ENCODE measurements at places on chromosomes 2 and 18.
A peak's percentile ranks its signal among the peaks of the same experiment; 100 is the strongest.

DNA sequence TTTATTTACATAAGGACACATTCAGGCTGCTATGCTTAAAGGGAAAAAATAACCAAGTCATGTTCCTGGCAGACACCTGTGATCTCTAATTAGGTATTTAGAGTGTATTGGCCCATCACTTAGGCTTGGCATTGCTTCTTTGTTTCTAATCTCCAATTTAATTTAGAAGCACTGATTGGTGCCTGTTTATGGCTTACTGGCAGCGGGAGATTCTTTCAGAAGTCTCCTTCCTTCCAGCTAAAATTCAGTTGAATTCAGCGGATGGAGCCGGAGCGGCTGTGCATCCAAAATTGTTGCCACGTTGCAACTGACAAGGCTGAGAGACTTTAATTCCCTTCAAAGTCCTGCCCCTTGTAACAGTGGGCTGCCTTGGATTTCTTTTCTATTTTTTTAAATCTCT lies 66.5 kb downstream of the VWA3B start:
- no peak for DNase-seq

GRCh38 chr18:31454066-31454708 lies 6.6 kb downstream of the DSG3 start:
- DNase-seq: no peak

- peak; percentile 43 for DNase-seq
Measured at GRCh38 chr18:73980289-73980979, 167.2 kb downstream of the FBXO15 start.

GRCh38 chr2:188604579-188604978 lies 312.9 kb downstream of the GULP1 start:
- DNase-seq: no peak

DNA sequence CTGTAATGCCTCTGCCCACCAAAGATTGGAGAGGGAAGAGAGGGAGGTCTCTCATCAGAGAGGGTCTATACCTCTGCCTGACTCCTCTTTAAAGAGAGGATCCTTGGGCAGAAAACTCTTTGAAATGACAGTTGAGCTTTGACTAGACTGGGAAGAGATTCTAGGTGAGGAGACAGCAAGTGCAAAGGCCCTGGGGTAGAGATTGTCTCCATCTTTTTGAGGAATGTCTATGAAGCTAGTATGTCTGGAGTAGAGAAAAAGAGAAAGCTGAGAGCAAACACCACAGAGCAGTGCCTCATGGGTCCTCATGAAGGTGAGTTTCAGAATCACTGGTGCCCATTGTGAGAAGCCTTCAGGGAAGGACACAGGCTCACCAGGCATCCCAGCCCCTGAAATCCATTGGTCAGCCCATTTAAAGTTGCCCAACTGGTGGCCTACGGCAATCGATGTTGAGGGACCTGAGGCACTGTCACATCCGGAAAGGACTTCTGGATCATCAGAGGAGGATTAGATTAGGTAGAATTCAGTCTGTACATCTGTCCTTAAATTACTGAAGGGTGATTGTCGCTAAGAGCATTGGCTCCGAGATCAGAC lies 31.5 kb downstream of the LBH start:
- no peak for DNase-seq

- DNase-seq: no peak
Measured at GRCh38 chr2:12430407-12431133, 286.2 kb upstream of the TRIB2 start.

GRCh38 chr2:240431661-240432424 lies 3.6 kb upstream of the GPC1 start:
- no peak for DNase-seq

GRCh38 chr18:68735483-68736343 lies 20.8 kb upstream of the TMX3 start:
- peak; percentile 78 for DNase-seq

DNA sequence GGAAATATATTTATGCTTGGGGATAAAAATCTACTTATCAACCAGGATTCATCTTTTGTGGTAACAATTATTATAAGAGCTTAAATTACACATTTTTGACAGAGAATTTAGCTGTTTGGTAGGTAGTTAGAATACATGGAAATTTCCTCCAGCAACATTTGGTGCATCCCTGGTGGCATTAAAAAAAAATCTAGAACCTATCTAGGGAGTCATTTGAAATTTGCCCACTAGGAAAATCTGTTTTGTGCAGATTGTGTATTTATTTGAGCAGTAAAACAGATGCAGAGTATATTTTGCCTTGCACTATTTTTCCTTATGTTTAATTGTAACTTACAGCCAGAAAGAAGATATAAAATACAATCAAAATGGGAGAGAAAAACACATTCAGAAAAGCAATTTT lies 208.4 kb upstream of the LRP1B start:
- no peak for DNase-seq

DNA sequence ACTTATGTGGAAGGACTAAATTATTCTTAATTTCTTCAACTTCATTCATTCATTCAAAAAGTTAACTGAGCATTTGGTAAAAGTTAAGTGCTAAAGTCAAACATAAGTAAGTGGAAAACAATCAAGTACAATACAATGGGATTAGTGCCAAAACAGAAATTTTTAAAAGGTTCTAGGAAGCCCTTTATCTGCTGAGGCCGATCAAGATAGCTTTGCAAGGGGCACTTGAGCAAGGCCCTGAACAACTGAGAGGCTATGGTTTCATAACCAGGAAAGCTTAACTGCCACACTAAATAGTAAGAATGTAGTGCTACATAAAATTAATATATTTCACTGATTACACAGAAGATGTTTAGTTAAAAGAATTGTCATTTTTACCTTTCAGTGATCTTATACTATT lies 76.5 kb downstream of the NOL10 start:
- DNase-seq: no peak

- DNase-seq: no peak
Measured at GRCh38 chr18:37721544-37722522, 156.2 kb upstream of the CELF4 start.

GRCh38 chr18:74516271-74517235 lies 17.7 kb upstream of the CNDP1 start:
- DNase-seq: no peak

GRCh38 chr2:12824351-12824777 lies 107.6 kb downstream of the TRIB2 start:
- peak; percentile 55 for DNase-seq

GRCh38 chr2:218022131-218022850 lies 19.5 kb upstream of the TNS1 start:
- peak; percentile 42 for DNase-seq

DNA sequence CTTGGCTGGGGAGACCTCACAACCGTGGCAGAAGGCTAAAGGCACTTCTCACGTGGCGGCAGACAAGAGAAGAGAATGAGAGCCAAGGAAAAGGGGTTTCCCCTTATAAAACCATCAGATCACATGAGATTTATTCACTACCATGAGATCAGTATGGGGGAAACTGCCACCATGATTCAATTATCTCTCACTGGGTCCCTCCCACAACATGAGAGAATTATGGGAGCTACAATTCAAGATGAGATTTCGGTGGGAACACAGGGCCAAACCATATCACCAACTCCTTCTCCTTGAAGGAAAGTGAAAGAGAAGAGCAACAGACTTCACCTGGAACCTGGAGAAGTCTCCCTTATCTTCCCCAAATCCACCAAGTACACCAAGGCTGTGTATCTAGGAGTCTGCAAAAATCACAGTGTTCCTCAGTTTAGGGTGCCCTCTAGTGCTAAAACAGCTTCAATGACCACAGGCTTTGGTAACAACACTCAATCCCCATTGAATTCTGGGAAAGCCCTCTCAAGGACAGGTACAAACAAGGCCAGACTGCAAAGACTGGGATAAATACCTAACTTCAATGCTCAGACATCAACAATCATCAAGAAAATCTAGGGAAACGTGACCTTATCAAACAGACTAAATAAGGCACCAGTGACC lies 148.8 kb upstream of the SRD5A2 start:
- peak; percentile 0 for DNase-seq

GRCh38 chr18:75438891-75439290 lies 11.4 kb upstream of the SMIM21 start:
- no peak for DNase-seq

DNA sequence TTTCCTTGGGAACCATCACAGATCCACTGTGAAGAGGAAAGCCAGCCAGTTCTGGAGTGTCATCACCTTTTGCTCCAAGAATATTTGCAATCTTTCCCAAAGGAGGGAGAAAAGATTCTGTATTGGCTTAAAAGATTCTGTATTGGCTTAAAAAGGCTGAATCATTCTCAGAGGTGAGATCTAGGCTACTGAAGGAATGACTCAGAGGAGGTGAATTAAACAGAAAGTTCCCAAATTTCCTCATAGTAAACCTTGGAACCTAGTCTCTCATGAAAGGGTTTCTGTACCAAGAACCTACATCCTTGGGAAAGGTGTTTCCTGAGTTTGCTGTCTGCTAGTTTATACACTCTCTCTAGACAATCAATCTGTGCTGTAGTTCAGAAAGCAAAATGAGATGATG lies 34.1 kb upstream of the GRB14 start:
- no peak for DNase-seq

DNA sequence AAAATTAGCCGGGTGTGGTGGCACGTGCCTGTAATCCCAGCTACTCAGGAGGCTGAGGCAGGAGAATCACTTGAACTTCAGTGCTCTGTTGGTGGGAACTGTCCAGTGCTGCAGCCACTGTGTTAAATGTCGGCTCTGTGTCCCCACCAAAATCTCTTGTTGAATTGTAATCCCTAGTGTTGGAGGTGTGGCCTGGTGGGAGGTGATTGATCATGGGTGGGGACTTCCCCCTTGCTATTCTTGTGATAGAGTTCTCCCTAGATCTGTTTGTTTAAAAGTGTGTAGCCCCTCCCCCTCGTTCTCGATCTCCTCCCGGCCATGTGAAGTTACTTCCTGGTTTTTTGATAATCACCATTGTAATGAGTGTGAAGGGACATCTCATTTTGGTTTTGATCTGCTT lies 9.8 kb upstream of the RPL31 start:
- no peak for DNase-seq

- no peak for DNase-seq
Measured at GRCh38 chr2:200627110-200627770, 41.4 kb downstream of the AOX1 start.

- DNase-seq: no peak
Measured at GRCh38 chr2:24457696-24458386, 33.2 kb upstream of the NCOA1 start.

DNA sequence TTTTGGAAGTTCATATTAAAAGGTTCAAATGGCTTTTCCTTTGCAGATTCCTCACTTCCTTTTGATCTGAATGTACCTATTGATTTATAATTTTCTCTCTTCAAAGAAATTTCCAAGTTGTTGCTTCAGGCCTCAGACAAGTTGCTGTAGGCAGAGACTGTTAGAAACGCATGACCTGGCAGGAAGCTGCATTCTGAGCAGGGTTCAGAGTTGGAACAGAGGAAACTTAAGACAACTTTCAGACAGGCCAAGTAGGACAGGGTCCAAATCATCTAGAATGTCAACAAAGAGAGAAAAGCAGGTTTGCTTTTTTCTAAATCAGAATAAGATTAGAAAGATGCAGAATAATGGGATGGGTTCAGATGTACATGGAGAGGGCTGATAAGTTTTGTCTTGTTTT lies 416.3 kb downstream of the LRP1B start:
- DNase-seq: peak; percentile 57

DNA sequence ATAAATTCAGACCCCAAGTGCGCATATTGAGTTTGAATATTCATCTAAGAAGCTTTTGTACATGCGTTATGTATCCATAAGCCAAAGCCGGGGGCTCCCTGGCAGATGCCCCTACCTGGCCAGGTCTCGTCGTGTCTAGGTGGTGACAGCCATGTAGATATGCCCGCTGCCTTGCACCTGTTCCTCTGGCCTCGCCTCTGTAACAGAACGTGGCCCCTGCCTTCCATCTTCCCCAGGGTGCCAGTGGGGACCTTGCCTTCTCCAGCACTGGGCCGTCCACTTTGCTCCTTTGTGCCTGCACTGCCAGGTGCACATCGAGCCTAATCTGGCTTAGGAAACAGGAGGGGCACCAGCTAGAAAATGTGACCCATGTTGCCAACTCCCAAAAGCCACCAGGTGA lies 198.2 kb downstream of the AGAP1 start:
- DNase-seq: no peak

GRCh38 chr2:30764021-30764800 lies 43.0 kb downstream of the CAPN13 start:
- DNase-seq: no peak

GRCh38 chr2:132999421-132999820 lies 329.4 kb upstream of the LYPD1 start:
- no peak for DNase-seq

- DNase-seq: no peak
Measured at GRCh38 chr2:107625982-107626381, 200.7 kb upstream of the RGPD4 start.

DNA sequence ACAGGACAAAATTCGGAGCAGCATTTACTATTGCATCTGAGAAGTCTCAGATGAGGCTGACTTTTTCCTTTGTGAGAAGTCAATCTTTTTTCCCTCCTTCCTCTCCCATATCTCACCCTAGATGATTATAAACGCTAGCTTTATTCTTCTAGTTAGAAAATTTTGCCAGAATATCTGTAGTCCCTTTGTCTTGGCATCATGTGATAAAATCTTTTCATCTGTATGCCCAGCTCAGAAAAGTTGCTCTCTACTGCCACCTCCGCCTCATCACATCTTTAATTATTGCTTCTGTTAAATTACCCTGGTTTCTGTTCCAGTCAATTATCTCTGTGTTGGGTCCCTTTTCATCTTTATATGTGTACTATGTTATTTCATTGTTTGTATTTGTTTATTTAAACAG lies 210.8 kb upstream of the SLC35G4 start:
- DNase-seq: no peak

DNA sequence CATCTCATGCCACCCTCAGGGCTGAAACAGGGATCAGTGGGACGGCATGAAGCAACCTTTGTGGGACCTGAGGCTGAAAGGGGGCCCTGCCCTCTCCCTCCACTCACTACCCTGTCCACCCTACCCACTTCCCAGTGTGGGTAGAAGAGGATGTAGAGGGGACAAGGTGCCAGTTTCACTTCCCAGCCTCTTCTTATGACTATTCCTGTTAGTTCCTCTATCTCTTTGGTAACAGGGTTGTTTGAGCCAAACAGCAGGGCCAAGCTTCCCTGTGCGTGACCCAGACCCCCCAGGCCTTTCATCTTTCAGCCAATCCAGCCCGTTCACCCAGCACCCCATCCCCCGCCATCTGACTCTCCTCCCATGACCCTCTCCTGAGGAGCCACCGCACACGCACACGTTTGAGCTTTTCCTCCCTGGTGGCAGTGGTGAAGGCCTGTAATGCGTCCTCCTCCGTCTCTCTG lies 82.3 kb downstream of the STPG4 start:
- DNase-seq: peak; percentile 60

- DNase-seq: no peak
Measured at GRCh38 chr18:5506174-5506573, 37.6 kb downstream of the EPB41L3 start.

DNA sequence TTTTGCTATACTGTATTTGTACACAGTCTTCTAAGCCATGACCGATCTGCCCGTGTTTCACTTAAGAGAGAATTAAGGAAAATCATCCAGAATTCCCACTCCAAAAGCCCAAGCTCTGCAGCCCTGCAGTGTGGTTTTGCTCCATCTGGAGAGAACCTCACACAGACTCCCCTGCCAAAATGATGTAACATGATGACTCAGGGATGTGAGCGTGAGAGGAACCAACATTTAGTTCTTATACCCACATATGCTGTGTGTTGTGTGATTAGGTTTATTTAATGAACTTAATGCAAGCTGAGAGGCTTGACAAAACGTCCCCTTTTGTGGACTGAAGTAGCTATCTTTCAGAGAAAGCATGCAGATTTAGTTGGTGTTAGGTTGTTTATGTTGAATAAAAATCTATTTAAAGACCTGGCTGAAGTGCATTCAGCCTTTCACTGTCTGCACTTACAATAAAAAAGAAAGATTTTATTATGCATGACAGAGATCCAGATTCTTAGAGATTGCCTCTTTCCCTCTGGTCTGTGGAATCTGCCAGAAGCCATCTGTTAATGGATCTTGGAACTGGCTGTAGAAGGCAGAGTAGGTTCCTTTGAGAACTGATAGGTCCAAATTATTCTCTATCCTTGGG lies 6.3 kb downstream of the RAB12 start:
- peak; percentile 77 for DNase-seq
